ENCODE measurements at places on chromosomes 1 and 21.

GRCh38 chr1:30641572-30642353, 81.6 kb downstream of the MATN1 start:
- DNase-seq = no peak

- no peak for DNase-seq
Observed at GRCh38 chr1:160608941-160609340, 29.6 kb upstream of the CD84 start.

- no peak for DNase-seq
Observed at GRCh38 chr1:202088206-202088605, 34.5 kb upstream of the GPR37L1 start.

- no peak for DNase-seq
Observed at GRCh38 chr1:237005674-237006073, 1.4 kb upstream of the MT1HL1 start.

DNA sequence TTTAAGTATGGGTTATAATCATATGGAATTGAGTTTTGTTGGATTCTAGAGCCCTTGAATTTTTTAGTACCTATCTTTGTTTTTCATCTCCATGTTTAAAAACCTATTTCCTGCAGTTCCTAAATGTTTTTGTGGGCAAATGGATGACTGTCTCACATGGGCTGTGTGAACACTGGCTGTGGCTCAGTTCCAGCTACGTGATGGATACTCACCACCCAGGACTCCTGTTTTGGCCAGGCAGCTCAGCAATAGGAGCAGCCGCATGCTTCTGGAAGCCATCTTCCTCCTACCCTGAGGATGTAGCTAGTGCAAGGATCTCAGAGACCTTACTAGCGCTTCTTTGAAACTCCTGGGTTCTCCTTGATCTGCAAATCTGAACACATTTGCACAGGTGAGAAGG, 2.8 kb downstream of the REG4 start:
- DNase-seq = no peak

DNA sequence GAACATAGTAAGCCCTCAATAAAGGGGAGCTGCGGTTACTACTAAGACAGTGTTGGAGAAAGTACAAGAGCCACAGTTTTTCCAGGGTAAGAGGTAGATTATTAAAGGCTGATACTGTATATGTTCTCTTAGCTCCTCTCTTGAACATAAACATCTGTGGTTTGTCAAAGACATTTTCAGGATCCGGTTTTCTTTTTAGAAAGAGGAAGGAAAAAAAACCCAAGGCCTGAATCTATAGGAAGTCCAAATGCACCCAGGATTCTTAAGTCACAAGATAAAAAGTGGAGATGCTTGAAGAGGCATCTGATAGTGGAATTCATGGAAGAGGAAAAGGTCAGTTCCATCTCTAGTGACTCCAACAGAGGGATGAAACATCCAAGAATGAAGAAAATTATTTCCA, 24.6 kb upstream of the SLC45A3 start:
- DNase-seq = no peak

DNA sequence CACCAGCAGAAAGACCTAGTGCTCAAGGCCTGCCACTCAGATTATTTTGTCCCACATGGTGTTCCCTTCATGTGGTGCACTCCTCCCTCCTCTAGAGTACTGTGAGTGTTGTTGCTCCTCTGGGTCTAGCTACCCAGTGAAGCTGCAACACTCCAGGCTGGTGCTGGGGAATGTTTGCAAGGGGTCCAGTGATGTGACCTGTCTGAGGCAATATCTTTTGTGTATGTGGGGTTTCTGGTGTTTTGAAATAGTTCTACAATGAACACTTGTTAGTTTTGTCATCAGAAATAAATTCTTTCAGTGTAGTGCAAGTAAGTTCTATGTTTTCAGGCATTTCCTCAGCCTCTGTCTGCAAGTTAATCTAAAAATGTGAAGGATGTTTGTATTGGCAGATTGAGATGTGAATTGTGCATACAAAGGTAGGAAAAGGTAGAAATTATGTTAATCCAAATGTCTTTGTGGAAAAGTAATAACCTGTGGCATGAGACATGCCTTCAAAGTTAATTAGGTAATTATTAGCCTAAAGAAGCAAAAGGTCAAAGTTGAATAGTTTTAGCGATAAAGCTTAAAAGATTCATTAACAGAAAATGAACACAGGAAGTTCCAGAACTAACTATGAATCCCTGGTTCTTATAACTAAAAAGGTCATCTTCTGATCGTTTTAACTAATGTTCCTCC, 616.8 kb downstream of the LTN1 start:
- DNase-seq = no peak

- peak; percentile 86 for DNase-seq
Observed at GRCh38 chr1:108561689-108562326, 1.9 kb downstream of the EEIG2 start.

- peak; percentile 55 for DNase-seq
Observed at GRCh38 chr1:28249013-28249865, 10.1 kb upstream of the SESN2 start.

DNA sequence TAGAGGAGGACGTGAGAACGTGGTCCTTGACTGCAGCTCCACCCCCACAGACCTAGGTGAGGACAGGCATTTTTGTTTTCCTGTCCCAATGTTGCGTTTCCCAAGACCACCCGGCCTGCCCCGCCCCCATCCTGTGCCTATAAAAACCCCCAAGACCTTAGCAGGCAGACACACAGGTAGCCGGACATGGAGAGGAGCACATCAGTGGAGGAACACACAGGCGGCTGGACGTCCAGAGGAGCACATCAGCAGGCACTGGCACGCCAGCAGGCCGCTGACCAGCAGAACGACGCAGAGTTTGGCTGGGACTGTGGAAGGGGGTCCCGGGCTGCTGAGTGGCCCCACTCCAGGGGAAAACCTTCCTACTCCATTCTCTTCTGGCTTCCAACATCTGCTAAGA, 12.7 kb upstream of the HMGCL start:
- DNase-seq = no peak

DNA sequence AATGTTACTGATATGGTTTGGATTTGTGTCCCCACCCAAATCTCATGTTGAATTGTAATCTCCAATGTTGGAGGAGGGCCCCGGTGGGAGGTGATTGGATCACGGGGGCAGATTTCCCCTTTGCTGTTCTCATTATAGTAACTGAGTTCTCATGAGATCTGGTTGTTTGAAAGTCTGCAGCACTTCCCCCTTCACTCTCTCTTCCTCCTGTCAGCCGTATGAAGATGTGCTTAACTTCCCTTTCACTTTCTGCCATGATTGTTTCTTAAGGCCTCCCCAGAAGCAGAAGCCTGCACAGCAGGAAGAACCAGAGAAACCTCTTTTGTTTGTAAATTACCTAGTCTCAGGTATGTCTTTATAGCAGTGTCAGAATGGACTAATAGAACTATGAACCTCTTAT, 28.4 kb downstream of the TRIM33 start:
- peak; percentile 30 for DNase-seq

DNA sequence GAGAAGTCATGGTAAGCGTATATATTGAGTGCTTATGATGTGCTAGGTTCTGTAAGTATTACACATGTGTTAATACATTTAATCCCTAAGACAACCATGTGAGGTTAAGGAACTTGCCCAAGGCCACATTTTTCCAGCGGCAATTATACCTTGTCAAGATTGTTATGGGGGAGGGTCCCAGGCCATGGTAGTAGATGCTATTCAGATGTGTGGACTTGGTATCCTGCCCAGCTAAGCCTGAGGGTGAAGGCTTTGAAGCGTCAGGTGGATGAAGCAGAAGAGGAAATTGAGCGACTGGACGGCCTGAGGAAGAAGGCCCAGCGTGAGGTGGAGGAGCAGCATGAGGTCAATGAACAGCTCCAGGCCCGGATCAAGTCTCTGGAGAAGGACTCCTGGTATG, 3.6 kb upstream of the TUFT1 start:
- no peak for DNase-seq

DNA sequence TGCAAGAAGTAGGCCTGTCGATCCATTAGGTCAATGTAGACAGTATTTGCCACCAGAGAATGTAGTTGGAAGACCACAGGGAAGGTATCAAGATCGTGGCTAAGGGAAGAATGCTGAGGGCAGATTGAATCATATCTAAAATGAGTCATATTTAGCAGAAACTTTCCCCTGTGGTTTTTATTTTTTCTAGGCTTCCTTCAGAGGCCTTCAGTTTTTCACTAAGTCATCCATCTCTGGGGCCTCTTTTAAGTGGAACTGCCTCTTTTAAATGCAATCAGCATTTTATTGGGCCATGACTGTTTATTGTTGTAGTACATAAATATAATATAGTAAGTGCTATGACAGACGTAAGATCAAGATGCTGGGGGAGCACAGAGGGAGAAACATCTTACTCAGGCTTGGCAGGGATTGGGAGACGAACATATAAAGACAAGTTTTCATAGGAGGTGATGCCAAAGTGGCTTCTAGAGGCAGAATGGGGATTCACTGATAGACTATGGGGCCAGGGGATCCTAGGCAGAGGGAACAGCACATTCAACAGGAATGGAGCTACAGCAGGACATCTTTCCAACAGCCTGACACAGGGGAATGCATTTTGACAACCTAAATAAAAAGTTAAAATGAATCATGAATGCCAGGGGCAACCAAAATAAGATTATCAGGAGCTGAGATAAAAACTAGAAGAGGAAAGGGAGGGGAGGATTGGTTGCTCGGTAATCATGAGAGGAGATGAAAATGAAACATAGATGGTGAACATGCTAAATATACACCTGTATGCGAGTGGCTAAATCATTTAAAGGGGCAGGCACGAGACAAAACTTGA, 20.1 kb downstream of the UBE2U start:
- no peak for DNase-seq

GRCh38 chr1:45047032-45047431, 35.0 kb downstream of the UROD start:
- DNase-seq = no peak

GRCh38 chr21:14620152-14620551, 74.0 kb upstream of the SAMSN1 start:
- DNase-seq = no peak
